ENCODE measurements at places on chromosomes 5 and 9.

DNA sequence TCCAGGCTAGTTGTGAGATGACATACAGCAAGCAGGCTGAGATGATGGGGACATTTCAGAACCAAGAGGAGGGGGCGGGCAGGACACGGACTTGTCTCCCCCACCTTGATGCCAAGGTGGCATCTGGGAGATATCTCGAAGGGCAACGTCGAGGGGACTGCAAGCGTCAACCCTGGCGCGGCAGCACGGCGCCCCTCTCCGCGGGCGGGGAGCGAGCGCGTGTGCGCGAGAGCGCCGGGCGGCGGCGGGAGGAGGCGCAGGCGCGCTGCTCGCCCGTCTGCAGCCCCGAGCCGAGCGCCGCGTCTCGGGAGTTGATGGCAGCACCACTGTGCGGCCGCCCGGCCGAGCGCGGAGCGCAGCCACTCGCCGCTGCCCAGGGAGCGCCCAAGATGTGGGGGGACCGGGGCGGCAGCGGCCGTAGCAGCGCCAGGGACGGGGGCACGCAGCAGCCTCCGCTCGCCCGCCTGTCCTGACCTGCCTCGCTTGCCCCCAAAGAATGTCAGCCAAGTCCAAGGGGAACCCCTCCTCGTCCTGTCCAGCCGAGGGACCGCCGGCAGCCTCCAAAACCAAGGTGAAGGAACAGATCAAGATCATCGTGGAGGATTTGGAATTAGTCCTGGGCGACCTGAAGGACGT is at the start of gene PRR16:
PRR16 (plus strand) TSS at position 310 of the 636 bp plus-strand sequence.
- no peak for DNase-seq

DNA sequence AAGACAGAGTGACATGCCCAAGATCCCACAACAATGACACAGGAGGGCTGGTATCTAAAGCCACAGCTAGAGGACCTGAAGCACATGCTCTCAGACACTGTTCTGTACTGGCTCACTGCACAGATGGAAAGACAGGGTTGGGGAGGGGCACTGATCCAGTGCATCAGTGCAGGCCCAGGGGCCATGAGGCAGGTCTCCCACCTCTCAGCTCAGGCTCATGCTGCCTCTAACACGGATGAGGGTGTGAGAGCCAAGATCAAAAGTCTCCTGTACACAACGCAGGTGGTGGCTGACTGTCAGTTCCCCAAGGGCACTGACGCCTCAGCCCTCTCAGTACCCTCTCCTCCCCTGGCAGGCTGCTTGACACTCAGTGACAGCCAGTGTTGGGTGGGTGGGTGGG is 10.9 kb downstream of the RAPGEF1 start:
- DNase-seq, result no peak

- DNase-seq, result no peak
Measured at GRCh38 chr5:125151150-125151900, 404.9 kb upstream of the ZNF608 start.

- DNase-seq, result no peak
Measured at GRCh38 chr5:96636594-96636993, 25.6 kb upstream of the CAST start.

DNA sequence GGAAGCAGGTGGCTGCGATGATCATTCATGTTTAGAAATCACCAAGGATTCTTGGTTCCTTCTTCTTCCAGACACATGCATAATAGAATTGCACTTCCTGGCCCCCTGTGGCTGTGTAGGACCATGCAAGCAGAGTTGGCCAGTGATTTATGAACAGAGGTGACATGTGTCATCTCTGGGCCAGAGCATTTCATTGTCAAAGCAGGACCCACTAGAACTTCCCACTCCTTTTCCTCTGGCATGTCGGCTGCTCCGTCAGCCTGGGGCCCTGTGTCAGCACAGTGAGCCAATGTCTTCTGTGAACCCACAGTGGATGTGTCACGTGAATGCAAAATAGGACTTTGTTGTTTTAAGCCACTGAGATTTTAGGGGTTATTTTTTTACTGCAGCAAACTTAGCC is 59.2 kb downstream of the HSD17B3 start:
- no peak for DNase-seq

- no peak for DNase-seq
Measured at GRCh38 chr9:98903961-98904411, 39.7 kb upstream of the COL15A1 start.

GRCh38 chr5:146427619-146427997 is 19.5 kb upstream of the TCERG1 start:
- no peak for DNase-seq

DNA sequence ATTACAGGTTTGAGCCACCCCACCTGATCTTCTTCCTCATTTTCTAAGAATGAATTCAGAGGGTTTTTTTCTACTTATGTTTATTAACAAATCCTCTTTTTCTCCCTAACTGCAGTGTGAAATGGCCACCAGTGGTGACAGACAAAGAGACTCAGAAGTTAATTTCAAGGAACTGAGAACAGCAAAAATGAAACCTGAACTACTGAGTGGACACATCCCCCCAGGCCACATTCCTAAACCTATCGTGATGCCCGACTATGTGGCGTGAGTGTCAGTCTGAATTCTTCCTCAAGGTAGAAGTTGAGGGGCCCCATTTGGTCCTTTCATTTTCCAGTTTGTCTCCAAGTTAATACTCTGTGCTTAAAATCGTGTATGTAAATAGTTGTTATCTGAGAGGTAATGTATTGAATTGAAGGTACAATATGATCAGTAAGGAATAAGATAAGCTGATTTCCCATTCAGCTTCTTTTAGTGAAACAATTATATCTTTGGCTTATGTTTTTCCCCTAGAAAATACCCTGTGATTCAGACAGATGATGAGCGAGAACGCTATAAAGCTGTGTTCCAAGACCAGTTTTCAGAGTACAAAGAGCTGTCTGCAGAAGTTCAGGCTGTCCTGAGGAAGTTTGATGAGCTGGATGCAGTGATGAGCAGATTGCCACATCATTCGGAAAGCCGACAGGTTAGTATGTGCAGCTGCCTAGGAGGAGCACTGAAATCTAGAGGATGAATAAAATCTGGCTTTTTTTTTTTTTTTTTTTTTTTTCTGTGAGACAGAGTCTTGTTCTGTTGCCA is 17.7 kb downstream of the MARVELD2 start:
- DNase-seq, result no peak

DNA sequence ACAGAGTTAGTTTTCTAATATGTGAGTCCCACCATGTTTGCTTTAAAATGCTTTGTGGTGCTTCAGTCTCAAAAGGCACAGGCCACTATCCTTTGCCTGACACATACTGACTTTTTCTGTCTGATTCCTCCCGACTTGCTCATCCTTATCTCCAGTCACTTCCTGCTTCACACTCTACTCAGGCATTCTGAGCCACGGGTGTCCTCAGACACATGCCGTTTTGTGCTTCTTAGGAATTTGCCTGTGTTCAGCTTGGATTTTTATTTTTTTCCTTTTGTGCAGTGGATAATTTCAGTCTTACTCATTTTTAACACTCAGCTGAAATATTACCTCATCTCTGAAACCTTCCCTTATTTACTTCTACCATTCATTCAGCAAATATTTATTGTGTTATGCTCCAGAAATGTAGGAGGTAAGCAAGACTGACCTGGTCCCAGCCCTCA is 54.1 kb downstream of the MAN2A1 start:
- DNase-seq, result no peak

- DNase-seq, result no peak
Measured at GRCh38 chr9:70012569-70012968, 31.1 kb upstream of the MAMDC2 start.

DNA sequence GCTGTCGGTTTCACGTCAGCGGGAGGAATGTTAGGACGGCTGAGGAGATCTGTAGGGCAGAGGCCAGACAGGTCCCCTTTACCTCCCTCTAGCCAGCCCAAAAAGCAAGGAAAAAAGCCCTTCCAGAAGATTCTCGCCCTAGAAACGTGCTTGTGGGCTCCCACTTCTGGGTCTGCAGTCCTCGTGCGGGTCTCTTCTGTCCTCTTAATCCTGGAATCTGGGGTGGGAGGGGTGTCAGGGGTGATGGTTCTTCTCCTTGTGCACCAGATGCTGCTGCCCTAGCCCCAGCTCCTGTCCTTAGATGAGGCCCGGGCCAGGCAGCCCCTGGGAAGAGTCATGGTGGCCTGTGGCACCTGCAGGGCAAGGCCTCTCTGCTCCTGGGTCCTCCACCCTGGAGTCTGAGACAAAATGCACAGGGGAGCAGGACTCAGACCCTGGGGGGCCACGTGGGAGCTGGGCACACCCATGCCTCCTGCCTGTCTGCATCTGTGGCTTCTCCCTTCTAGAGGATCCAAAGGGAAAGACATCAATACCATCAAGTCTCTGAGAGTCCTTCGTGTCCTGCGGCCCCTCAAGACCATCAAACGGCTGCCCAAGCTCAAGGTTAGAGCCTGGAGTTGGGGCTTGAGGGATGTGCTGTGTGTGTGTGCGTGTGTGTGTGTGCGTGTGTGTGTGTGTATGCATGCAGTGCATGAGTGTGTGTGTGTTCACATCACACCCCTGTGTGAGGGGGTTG is 174.2 kb downstream of the CACNA1B start:
- no peak for DNase-seq

DNA sequence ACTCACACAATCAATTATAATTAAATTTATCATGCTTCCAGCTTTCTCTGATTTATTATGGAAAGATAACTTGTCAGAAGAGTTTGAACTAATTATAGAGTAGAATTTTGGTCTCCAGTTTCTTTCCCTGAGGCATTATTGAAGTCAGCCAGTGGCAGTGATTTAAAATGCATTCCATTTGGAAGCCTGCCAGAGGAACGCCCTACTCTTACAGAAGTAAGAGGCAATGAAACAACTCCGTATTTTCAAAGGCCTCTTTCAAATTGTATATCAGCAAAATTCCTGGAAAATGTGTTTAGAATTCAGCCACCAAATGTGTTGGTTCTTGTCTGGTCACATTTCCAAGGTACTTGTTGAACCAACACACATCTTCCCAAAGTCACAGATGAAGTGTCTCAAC is 640.9 kb downstream of the SEMA5A start:
- no peak for DNase-seq

GRCh38 chr5:54021431-54022164 is 288.8 kb downstream of the ARL15 start:
- DNase-seq, result no peak

GRCh38 chr9:130407916-130408663 is 36.7 kb upstream of the ASS1 start:
- no peak for DNase-seq

DNA sequence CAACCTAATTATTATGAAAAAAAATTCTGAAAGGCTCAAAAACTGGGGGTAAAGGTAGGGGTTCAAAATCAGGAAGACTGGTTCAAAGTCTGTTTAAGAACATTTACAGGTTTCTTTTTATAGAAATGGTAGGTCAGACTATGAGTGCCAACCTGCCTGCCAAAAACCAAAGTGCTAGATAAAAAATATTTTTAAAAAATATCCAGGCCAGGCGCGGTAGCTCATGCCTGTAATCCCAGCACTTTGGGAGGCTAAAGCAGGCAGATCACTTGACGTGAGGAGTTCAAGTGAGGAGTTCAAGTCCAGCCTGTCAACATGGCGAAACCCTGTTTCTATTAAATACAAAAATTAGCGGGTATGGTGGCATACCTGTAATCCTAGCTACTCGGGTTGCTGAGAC is 67.0 kb downstream of the NR3C1 start:
- no peak for DNase-seq

DNA sequence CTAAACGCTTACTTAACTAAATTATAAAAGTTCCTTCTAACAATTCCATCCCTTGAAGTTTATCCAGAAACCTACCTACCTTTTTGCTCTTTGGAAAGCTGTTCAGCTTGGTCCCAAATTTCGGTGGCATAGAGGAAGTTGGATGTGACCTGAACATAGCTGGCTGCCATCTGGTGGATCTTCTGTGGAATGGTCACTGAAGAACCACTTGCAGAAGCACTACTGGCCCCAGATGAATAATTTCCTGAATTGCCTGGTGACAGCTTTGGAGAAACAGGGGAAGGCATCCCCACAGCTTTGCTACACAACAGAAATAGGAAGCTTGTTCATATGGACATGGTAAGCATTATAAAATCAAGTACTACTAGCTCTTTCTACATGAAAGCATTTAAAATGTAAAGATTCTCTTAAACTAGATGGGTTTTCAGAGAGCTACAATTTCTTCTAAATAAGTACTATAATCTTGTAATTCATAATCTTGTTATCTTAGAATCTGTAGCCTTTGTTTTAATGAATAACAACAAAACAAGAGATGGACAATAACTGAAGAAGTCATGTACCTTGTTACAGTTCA is 9.9 kb downstream of the LEAP2 start:
- DNase-seq, result no peak

DNA sequence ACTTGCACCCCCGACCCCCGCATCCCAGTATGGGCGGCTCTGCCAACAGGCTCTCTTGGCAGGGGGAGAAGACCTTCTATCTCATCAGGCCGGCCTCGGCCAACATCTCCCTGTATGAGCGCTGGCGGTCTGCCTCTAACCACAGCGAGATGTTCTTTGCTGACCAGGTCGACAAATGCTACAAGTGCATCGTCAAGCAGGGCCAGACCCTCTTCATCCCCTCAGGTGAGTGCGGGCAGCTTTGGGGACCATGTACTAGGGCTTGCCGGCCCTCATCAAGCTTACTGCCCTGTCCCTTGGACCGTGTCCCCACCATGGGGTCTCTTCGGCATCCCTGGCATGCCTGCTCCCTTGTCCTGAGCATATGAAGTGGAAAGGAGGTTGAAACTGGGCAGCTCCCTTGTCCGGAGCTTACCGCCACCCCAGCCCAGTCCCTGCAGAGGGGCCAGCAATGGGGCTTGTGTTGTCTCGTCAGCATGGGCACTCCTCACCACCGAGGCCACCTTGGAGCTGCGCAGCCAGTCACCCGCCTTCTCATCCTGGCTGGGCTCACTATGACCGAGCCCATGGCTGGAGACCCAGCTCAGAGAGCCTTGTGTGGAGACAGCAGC is 78.1 kb downstream of the PHF2 start:
- DNase-seq, result no peak

DNA sequence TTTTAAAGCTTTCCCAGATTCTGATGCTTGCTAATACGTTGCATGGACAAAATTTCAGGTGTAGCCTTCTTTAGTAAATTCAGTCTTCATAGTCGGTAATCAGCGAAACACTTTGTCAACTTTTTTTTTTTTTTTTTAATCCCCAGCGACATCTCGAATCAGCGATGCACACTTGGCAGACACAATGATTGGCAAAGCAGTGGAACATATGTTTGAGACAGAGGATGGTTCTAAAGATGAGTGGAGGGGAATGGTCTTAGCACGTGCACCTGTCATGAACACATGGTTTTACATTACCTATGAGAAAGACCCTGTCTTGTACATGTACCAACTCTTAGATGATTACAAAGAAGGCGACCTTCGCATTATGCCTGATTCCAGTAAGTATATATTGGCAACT is 66.8 kb upstream of the NXNL2 start:
- no peak for DNase-seq

GRCh38 chr5:77885519-77885918 is 109.4 kb upstream of the TBCA start:
- DNase-seq, result no peak

All from NCI-H1436 treated with DMSO at 0.1 percent for 48 hours (cell line).